ENCODE measurements at places on chromosomes 3 and 15. TPM values are rescaled to one million over a fixed set of nuclear protein-coding genes. Genes with fewer than 3 reads are reported as not detected.

The ACOX2 gene
- total RNA-seq: 31.0 TPM

The TWF2 gene
- 30.6 TPM for total RNA-seq

The GORASP1 gene
- total RNA-seq: 70.8 TPM

The RYK gene
- total RNA-seq: 93.1 TPM

The STRIT1 gene
- total RNA-seq: not detected

The RTP3 gene
- total RNA-seq: not detected

The MGA gene
- total RNA-seq: 71.4 TPM

The ZMYND10 gene
- total RNA-seq: 0.54 TPM

Data from mesothelial cell of epicardium (in vitro differentiated cells).